ENCODE measurements at places on chromosomes 5 and 9.

DNA sequence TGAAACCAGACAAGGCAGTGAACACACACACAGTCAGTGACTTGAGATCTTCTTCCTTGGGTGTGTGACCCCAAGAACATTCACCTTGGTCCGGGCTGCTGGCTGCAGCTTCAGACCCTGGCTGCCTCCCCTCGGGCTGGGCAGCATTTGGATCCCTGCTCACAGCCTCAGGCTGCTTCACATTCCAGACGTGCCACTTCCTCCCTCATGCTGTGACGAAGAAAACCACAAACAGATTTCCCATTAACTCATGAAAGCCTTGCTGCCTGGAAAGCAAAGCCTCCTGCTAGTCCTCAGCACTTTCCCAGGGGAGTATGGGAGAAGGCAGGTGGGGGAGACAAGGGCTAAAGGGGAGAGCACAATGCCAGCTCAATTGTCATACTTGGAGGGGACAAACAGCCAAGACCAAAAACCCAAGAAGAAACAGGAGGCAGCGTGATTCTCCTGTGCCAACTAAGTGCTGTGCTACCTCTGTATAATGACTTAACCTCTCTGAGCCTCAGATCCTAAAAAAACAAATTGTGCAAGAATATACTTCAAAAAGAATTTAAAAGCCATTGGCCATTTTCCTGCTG is 594.6 kb upstream of the BRINP1 start:
- DNase-seq = peak; percentile 9

DNA sequence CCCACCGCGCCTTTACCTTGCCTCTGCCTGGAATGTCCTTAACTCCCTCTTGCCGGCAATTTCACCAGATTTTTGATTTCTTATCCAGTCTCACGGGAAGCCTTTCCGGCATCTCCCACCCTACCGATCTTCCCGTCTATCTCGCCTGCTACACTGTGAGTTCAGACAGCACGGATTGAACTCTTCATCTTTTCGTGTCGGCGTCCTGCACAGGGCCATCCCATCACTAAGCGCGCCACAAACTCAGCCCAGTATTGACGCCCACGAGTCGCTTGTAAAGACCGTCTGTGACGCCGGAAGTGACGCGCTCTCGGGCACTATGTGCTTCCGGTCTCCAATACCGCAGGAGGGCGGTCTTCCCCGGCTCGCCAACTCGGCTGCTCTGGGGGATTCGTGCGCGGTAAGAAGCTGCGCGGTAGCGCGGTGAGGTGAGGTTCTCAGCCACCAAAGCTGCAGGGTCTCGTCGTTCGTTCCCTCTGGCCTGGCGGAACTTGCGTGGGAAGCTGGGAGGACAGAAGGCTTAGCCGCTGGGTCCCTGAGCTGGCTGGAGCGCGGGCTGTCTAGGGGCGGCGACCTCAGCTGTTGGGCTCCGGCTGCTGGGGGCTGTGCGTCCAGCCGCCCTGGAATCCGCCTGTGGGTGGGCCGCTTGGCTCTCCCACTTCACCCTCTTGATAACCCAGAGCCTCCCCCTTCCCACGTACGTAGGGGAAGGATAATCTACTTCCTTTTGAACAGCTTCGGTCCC is at the start of gene ZCCHC9:
ZCCHC9 (plus strand) TSS at position 317 of the 745 bp plus-strand sequence. CDS start 3,171 bp downstream, outside the sequence.
- DNase-seq = peak; percentile 98

- DNase-seq = no peak
Observed at GRCh38 chr9:82404881-82405280, 416.3 kb downstream of the SPATA31D1 start.

DNA sequence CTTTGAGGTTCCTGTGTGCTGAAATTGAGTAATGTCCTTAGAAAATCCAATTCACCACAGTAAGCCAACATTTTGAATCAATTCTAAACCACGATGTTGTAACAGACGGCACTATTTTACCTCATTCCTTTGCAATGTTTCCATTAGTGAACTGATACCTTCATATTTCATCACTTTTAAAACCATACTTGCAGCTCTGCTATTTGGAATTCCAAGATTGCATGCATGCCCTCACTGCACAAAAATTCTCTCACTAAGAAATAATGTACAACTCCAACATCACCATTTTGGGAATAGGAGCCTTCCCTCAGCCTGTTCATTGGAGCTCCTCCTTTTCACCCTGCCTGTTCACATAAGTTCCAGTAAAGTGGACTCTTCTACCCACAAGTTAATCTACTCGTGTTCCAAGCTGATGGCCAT is 74.8 kb upstream of the TGFBR1 start:
- DNase-seq = no peak

- DNase-seq = no peak
Observed at GRCh38 chr9:123402981-123403509, 47.0 kb downstream of the CRB2 start.

- DNase-seq = no peak
Observed at GRCh38 chr5:99646011-99646647, 717.3 kb upstream of the CHD1 start.

- no peak for DNase-seq
Observed at GRCh38 chr5:148806520-148806931, 19.9 kb upstream of the ADRB2 start.

- no peak for DNase-seq
Observed at GRCh38 chr5:181127907-181128626, 2.9 kb downstream of the OR2V1 start.

- DNase-seq = no peak
Observed at GRCh38 chr5:88368201-88368600, 99.6 kb upstream of the TMEM161B start.

DNA sequence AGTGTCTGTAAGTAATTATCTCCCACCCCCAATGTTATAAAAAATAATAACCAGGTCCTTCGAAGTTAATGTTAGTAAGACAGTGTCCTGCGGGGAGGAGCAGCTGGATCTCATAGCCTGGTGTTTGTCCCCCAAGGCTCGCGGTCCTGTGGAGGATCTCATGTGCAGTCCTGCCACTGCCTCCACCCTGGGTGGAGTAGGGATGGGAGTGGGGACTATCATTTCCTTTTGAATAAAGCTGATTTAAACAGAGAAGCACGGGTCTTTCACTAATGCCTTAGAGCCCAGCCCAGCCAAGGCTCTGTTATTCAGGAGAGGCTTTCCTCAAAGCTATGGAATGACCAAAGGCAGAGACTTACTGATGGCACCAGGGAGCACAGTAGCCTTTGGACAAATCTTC is 40.2 kb downstream of the SUB1 start:
- DNase-seq = no peak

- no peak for DNase-seq
Observed at GRCh38 chr9:131980267-131981016, 99.2 kb downstream of the MED27 start.

DNA sequence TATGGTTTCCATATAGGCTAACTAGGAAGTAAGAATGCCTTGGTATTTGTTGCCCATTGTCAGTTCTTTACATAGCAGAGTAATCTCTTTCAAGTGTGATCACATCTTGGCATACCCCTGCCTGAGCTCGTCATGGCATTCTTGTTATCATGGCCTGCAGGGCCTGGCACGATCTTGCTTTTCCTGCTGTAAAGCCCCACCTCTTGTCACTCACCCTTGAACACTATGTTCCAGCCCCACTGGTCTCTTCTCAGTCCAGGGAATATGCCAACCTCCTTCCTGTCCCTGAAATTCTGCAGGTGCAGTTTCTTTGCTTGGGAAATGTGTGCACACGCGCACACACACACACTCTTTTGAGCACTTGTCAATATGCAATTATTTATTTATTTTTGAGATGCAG is 250.2 kb upstream of the DMRT1 start:
- no peak for DNase-seq

GRCh38 chr5:168865968-168866367 is 286.8 kb upstream of the PANK3 start:
- no peak for DNase-seq

GRCh38 chr5:178343306-178343705 is 110.7 kb upstream of the PHYKPL start:
- DNase-seq = no peak

DNA sequence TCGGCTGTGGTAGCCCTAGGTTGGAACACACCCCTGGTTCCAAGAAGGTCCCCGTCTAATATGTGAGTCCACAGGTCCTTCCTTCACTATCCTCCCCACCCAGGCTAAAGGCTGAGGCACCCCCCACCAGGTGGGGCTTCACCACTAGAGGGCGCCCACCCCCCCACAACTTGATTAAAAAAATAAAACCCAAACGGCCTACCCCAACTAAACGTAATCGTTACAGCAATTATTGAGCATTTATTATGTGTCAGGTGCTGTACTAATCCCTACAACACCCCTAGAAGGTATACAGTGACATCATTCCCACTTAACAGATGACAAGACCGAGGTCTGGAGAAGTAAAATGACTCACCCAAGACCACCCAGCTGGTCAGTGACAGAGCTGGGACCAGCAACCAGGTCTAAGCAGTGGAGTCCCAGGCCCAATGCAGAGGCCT is 65.0 kb downstream of the FGF18 start:
- DNase-seq = peak; percentile 69

DNA sequence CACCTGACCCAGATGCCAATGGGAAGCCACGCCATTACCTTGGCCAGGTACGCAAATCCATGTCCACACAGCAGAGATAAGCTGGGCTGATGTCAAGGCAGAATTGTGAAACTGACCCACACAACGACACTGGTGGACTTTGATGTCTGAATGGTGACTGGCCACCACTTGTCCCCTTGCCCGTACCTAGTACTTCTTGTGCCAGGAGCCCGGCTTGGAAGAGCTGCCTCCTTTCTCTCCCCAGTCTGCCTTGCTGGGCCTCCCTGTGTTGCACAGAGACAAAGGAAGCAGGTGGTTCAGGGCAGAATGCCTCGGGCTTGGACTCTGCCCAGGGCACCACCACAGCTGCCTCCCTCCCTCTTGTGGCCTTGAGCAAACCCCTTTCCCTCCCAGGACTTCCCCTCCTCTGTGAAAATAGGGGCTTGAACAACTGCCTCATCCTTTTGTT is 23.3 kb downstream of the PTGES2 start:
- no peak for DNase-seq

DNA sequence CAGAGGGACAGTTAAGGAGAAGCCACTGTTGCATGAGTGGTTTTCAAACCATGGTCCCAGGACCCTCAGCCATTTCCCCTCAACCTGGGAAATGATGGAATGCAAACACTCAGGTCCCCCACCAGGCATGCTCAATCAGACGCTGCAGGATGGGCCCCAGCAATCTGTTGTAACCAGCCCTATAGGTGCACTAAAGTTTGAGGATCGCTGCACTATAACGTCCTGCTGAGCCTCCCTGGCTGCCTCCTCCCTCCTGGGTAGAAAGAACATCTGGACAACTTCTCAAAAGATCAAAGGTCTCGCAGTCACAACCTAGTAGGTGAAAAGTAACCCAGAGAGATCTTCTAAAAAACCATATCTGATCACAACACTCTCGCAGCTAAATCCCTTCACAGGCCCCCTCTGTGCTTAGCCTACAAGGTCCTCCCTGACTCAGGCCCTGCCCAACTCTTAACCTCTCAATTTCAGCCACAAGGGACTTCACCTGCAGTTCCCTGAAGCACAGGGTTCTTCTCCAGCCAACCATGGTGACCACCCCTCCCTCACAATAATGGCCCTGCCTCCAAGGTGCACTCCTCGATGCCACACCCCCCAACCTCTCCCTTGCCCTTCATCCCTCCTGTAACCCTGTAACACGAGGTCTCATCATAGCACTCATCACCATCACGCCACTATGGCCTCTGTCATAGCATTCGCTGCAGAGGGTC is 3.5 kb downstream of the SHB start:
- no peak for DNase-seq

GRCh38 chr5:167574464-167574863 is 717.0 kb upstream of the WWC1 start:
- DNase-seq = no peak

DNA sequence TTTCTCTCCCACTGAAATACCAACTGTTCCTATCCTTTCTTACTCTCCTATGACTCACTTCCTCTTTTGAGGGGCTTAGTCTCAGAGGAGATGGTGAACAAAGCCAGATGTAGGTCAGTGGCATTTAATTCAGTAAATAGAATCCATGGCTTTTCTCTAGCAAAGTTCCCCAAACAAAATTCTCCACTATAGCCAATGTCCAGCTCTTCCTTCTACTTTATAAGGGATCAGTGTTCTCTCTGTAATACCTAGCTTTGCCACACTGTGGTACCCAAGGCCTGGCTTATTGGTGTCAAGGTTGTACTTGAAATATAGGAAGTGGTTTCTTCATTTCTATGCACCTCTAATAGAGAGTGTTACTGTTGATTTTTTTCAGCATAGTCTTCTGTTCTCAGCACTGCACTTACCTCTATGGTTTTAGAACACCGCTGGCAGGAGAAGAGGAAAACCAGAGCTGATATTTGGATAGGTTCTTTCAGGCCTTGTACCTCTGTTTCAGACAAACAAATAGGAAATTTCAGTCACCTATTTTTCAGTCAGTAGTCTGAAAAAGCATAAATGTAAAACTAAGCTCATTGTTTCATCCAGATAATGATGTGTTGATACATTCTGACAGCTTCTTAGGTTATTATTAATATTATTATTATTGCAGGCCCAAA is 40.6 kb upstream of the ITGA2 start:
- peak; percentile 81 for DNase-seq
